ENCODE measurements at places on chromosomes 3 and 15. TPM values are rescaled to one million over a fixed set of nuclear protein-coding genes. Genes with fewer than 3 reads are reported as not detected.
A peak's percentile ranks its signal among the peaks of the same experiment; 100 is the strongest.

Gene PSTPIP1
- total RNA-seq, result 157 TPM

Gene CCDC33
- total RNA-seq, result not detected

Gene RFX7
- 44.1 TPM for total RNA-seq

Gene PYGO1
- not detected for total RNA-seq

Gene LZTFL1
- total RNA-seq, result 9.3 TPM

Gene RARB
- not detected for total RNA-seq

Gene SLC15A2
- total RNA-seq, result 4.8 TPM

Gene PAK6
- 1.0 TPM for total RNA-seq

DNA sequence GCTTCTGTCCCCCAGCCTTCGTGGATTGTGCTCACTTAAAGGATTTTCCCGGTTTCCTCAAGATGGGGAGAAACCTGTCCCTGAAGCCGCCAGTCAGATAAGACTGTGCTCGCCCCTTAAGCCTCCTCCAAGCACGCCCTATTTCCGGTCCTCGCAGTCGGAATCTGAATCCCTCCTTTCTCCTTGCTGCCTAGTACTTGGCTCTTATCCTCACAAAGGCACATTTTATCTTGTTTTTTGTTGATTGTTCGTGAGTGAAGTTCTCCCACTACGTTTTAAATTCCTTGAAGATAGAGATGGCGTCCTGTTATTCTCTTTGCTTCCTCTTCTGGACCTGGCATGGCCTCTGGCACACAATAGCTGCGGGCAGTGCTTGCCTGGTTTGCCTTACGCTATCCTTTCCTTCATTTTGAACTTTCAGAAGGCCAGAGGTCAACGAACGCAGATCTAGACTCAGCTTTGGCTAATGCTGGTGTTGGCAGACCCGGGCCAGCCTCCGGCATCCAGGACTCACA is 1.7 kb downstream of the CLDN11 start:
- H3K27me3 ChIP-seq, result peaks cover 50% of the 10 kb centered on the region
- no peak for DNase-seq
- no peak overlapping the region for H3K4me3 ChIP-seq
- H3K27ac ChIP-seq, result no peak overlapping the region
- H3K36me3 ChIP-seq, result peaks cover 3% of the 10 kb centered on the region
- peaks cover 8% of the 10 kb centered on the region for H3K4me1 ChIP-seq

DNA sequence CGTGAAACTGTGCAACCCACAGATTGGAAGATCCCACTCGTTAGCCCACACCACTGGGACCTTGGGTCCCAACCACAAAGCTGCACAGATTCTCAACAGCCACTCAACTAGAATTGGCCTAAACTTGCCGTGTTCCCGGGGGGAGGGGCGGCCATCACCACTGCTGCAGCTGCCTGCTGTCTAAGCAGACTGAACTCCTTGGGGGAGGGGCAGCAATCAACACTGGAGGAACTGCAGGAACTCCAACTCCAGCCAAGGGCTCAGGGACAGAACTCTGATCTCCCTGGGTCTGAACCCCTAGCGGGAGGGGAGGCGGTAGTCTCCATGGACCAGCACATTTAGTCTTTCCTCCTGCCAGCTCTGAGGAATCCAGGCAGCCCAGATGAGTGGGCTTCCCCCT is 205.9 kb downstream of the RSL24D1 start:
- no peak for DNase-seq
- H3K36me3 ChIP-seq, result no peaks in the 10 kb centered on the region
- no peak overlapping the region for H3K27ac ChIP-seq
- H3K4me3 ChIP-seq, result no peak overlapping the region
- H3K27me3 ChIP-seq, result peaks cover 2% of the 10 kb centered on the region
- no peaks in the 10 kb centered on the region for H3K4me1 ChIP-seq

DNA sequence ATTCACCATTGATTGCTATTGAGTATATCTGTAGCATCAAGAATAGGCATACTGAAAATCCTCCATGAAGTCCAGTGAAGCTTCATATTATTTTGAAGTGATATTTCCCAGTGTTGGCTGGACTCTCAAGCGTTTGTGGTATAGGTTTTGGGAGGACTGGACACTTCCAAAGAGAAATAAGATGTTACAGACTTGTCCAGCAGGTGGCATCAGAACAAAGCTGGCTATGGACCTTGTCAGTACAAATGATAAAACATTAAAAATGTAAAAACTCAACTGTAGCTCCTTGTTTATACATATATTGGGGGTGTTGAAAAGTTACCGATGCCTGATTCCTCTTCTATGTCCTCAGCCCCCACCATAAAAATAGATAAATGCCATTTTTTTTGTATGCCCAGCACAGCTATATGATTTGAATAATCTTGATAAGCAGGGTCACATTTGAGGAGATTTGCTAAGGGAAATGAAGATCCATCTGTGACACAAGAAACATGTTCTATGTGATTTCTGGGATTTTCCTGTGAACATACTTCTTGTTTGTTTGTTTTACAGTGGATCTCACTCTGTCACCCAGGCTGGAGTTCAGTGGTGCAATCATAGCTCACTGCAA is 54.5 kb upstream of the GOLGA6B start:
- no peaks in the 10 kb centered on the region for H3K4me1 ChIP-seq
- H3K27me3 ChIP-seq, result no peaks in the 10 kb centered on the region
- no peak overlapping the region for H3K27ac ChIP-seq
- H3K36me3 ChIP-seq, result no peaks in the 10 kb centered on the region
- peak; percentile 45 for DNase-seq
- H3K4me3 ChIP-seq, result no peak overlapping the region

DNA sequence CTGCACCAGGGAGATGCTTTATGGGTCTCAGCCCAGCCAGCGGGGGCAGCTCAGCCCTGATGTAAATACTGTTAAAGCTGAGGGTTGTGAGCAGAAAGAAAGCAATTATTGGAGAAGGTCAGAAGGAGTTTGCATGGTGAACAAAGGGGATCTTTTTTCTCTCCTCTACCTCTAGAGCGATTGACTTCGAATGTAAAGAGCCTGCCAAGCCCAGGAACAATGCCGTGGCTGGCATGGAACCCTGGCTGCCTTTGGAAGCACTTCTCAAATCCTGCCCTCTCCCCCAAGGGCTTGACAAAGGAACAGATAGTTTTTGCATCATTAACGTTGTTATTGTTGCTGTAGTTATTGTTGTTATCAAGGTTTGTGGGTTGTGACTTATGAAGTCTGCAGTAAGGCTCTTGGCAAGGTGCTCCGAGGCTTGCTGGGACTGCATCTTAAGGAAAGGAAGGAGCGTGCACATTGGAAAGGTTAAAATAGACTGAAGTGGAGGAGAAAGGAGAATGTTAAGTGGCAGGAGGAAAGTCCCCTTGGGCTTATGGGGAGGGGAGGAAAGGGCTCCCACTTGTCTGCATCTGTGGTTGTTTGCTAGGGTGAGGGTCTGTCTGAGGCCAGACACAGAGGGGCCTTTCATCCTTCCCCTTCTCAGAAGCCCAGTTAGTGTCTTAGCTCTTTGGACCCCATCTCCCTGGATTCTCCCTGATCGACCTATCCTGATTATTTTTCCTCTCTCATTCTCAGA is 16.7 kb downstream of the PDIA5 start:
- H3K27me3 ChIP-seq, result no peaks in the 10 kb centered on the region
- DNase-seq, result no peak
- no peak overlapping the region for H3K27ac ChIP-seq
- H3K4me1 ChIP-seq, result peaks cover 34% of the 10 kb centered on the region
- H3K4me3 ChIP-seq, result no peak overlapping the region

DNA sequence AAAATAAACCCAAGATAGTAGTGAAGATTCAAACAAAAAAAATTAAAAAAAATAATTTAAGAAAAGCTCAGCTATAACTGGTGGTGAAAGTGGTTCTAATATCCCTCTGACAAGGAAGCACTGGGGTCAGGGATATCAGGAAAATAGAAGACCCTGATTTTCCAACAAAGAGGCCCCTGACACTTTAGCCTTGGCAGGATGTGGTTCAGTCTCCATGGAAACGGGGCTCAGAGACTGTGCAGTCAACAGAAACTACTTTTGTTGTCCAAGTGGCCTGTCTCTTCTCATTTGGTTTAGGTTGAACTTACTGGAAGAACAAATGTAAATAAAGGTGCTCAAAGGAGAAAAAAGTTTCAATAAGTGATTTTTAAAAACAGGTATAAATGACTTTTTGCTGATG is 27.2 kb downstream of the INTS14 start:
- peaks cover 29% of the 10 kb centered on the region for H3K4me1 ChIP-seq
- DNase-seq, result peak; percentile 84
- no peaks in the 10 kb centered on the region for H3K27me3 ChIP-seq
- peak overlapping the region; percentile 82 for H3K27ac ChIP-seq
- peaks cover 61% of the 10 kb centered on the region for H3K36me3 ChIP-seq
- H3K4me3 ChIP-seq, result no peak overlapping the region

DNA sequence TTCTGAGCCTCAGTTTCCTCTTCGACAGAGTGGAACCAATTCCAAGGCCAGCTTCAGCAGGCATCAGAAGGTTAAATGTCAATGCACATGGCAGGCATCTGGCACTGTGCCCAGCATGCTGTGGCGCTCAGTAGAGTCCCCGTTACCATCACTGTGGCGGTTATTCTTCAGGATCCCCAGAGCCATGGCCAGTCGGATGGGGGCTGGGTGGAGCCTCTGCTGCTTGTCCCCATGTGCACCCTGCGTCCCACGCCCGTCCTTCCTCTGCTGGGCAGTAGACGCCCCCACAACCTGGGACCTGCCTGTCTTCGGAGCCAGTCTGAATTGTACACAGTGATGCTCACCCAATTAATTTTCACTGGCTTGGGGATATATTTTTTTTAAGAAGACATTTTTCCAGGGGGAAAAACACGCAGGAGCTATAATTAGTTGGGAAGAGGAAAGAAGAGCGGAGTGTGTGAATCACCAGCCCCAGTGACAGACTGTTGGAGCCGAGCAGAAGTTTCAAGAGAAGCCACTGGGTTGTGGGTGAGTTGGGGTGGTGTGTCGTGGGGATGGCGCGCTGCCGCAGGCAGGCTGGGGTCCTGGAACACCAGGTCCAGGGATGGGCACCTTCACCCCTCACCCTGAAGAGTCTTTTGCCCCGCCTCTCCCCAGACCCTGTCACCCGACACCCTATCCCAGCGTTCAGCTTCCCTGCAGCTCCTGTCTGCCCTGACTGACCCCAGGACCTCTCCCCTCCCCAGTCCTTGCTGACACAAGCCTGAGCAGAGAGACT is 26.8 kb upstream of the RPL29 start:
- DNase-seq, result no peak
- no peak overlapping the region for H3K4me3 ChIP-seq
- H3K4me1 ChIP-seq, result no peaks in the 10 kb centered on the region

- H3K27me3 ChIP-seq, result no peaks in the 10 kb centered on the region
- peak within 1 kb of the TSS; percentile 79 for H3K4me3 ChIP-seq
- H3K36me3 ChIP-seq, result no peaks in the 10 kb centered on the region
- H3K4me1 ChIP-seq, result peaks cover 31% of the 10 kb centered on the region
- H3K27ac ChIP-seq, result peak within 1 kb of the TSS; percentile 95
Measured at GRCh38 chr3:5122030-5122740, at the start of gene ARL8B. Gene ARL8B, plus strand, starts transcription at chr3:5122292. Its CDS starts 174 bp downstream, at chr3:5122466.

DNA sequence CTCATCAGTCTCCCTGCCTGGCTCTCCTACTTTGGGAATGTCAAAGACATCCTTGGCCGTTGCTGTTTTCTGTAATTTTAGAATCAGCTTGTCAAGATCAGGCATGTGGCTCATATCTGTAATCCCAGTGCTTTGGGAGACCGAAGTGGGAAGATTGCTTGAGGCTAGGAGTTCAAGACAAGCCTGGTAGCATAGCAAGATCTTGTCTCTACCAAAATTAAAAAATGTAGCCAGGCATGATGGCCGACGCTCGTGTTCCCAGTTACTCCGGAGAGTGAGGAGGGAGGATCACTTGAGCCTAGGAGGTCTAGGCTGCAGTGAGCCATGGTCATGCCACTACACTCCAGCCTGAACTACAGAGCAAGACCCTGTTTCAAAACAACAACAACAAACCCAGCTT is 144.0 kb upstream of the ATP10A start:
- no peaks in the 10 kb centered on the region for H3K27me3 ChIP-seq
- no peak overlapping the region for H3K27ac ChIP-seq
- H3K4me1 ChIP-seq, result no peaks in the 10 kb centered on the region
- no peaks in the 10 kb centered on the region for H3K36me3 ChIP-seq
- DNase-seq, result no peak
- H3K4me3 ChIP-seq, result no peak overlapping the region

GRCh38 chr15:41913256-41913655 is 19.4 kb upstream of the SPTBN5 start:
- DNase-seq, result no peak
- peaks cover 19% of the 10 kb centered on the region for H3K36me3 ChIP-seq
- no peaks in the 10 kb centered on the region for H3K27me3 ChIP-seq
- H3K4me1 ChIP-seq, result peaks cover 9% of the 10 kb centered on the region
- H3K4me3 ChIP-seq, result no peak overlapping the region
- H3K27ac ChIP-seq, result no peak overlapping the region

DNA sequence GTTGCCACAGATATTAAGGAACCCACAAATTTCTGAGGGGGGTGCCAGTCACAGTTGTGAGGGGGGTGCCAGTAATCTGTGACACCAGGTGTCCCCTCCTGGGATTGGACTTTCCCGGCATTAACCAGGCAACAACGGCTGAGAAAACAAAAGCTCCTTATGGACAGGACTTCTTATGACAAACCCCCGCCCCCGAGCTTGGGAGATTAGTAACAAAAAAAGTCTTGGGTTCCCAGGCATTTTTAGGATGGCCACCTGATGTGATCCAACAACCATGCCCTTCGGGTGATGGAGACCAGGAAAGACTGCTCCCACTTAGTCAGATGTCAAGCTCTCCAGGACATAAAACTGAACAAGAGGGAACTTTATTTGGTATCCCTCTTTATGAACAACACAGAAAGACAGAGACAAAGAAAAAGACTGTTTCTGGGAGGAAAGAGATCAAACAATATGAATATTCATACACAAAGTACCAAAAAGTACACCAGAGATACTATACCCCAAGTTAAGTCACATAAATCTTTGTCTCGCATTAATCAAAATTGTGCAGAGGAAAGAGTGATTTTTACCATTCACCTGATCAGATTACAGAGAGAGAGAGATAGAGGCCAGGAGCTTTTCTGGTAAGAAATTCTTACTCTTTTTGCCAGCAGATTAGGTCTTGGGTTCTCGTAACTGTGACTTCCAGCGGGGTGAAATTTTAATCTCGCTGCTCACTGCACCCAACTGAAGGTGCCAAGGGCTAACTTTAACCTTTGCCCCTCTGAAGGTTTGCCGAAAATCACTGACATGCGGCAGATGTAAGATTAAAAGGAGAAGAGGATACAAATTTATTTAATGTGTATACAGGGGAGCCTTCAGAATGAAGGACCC is 61.6 kb downstream of the OSTN start:
- no peaks in the 10 kb centered on the region for H3K36me3 ChIP-seq
- H3K4me1 ChIP-seq, result no peaks in the 10 kb centered on the region
- no peak for DNase-seq
- no peak overlapping the region for H3K4me3 ChIP-seq
- no peak overlapping the region for H3K27ac ChIP-seq

DNA sequence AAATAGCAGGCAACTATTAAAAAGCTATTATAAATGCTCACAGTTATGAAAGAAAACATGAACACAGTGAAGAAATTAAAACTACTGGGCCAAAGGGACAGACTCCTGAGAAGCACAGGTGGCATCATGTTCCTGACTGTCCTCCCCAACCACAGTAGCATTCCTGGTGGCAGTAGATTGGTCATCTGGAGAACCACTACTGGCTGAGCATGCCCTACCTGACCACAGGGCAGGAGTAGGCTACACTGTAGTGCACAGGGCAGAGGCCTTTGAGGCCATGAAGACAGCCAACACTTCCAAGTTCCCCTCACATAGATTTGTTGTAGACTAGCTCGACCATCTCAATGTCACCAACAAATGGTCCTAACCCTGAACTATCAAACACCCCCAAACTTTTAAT is 49.2 kb downstream of the NBEAL2 start:
- no peak for DNase-seq
- no peak overlapping the region for H3K4me3 ChIP-seq
- H3K36me3 ChIP-seq, result peaks cover 24% of the 10 kb centered on the region
- no peak overlapping the region for H3K27ac ChIP-seq
- H3K27me3 ChIP-seq, result no peaks in the 10 kb centered on the region
- peaks cover 40% of the 10 kb centered on the region for H3K4me1 ChIP-seq

- no peak overlapping the region for H3K4me3 ChIP-seq
- peaks cover 42% of the 10 kb centered on the region for H3K4me1 ChIP-seq
- no peak for DNase-seq
- H3K27me3 ChIP-seq, result no peaks in the 10 kb centered on the region
- no peak overlapping the region for H3K27ac ChIP-seq
Measured at GRCh38 chr15:67156426-67156825, 91.0 kb downstream of the SMAD3 start.
